ENCODE measurements at places on chromosomes 1 and 21. TPM values are rescaled to one million over a fixed set of nuclear protein-coding genes. Genes with fewer than 3 reads are reported as not detected.

DNA sequence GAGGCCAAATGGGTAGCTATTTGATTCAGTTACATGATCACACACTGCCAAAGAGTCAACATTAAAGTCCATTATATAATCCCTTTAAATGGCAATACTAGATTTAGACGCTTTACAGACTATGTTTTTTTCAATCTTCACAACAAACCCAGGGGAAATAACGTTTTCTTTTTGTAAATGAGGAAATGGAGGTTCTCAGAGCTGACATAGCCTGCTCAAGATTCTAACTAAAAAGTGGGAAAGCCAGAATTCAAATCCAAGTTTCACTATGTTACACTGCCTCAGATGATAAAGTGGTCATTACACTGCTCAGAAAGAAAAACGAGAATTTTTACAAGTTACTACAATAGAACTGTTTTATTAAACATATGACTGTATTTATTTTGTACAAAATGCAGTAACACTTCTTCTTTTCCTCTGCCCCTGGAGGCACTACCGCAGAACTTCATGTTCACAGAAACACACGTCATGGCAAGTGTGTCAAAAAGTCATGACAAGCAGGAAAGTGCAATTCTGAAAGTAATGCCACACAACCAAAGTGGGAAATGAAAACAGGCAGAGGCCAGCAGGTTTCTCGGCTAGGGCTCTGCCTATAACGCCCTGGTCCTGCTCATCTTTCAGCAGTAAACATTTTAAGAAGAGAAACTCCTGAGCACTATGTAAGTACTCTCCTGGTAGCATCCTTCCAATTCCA is 19.0 kb downstream of the THEMIS2 start:
- DNase-seq: peak; percentile 22

- no peak for DNase-seq
Measured at GRCh38 chr1:154784416-154784815, 85.7 kb downstream of the KCNN3 start.

DNA sequence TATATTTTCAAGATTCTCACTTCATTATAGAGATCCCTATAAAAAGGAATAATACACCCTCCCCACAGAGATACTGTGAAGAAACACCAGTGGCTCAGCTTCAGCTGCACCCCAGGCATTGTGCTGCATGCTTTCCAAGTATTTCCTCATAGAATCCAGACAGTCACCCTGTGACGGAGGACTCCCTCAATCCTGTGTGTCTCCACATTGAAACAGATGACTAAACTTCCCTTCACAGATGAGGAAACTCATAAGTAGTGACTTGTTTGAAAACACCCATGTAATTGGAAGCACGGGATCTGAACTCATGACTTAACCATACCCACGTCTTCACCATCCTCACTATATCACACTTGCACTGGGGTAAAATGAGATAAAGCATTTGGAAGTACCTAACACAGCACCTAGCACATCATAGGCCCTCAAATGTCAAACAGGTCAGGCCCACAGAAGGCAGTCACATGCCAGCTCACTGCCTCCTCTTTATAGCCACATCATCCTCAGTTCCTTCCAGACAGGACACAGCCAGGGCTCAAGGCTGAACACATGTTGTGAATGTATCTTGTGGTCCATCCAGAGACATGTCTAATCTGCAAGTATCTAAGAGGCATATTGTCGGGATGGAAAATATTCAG is 55.2 kb downstream of the GPR161 start:
- no peak for DNase-seq

The CELA2A gene
- not detected for total RNA-seq

The IFNLR1 gene
- 3.4 TPM for total RNA-seq

DNA sequence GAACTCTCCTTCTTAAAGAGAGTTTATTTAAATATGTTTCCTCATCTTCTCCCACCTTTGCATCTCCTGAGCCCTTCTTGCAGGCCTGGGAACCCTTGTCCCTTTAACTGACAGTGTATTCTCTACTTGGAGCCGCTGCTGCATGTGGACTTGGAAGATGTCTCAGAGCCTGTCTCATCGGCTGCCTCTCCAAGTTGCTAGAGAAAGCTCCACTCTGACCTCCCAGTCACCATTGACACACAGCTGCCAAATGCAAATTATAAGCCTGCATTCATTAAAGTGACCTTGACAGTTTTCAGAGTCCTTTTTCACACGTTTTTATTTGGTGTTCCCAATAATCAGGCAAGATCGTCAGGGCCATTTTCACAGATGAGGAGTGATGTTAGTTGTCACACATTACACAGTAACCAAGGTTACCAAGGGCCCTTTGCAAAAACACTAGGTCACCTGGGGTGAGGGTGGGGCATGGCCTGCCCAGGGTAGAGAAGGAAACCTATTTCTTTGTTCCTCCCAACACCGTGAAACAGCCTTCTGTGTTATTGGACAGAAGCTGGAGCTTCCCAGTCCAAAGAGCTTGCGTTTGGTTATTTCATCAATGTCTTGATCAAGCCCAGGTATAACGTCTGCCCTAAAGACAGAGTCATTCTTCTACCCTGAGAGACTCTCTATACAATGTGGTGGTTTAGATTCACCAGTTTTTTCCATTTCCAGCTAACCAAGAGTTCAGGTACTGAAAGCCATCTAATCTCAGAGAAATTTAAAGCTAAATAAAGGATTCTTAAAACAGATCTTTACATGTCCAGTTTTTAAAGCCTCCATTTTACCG is 164.1 kb downstream of the GALNT2 start:
- DNase-seq: no peak

The ANXA9 gene
- 0.10 TPM for total RNA-seq

DNA sequence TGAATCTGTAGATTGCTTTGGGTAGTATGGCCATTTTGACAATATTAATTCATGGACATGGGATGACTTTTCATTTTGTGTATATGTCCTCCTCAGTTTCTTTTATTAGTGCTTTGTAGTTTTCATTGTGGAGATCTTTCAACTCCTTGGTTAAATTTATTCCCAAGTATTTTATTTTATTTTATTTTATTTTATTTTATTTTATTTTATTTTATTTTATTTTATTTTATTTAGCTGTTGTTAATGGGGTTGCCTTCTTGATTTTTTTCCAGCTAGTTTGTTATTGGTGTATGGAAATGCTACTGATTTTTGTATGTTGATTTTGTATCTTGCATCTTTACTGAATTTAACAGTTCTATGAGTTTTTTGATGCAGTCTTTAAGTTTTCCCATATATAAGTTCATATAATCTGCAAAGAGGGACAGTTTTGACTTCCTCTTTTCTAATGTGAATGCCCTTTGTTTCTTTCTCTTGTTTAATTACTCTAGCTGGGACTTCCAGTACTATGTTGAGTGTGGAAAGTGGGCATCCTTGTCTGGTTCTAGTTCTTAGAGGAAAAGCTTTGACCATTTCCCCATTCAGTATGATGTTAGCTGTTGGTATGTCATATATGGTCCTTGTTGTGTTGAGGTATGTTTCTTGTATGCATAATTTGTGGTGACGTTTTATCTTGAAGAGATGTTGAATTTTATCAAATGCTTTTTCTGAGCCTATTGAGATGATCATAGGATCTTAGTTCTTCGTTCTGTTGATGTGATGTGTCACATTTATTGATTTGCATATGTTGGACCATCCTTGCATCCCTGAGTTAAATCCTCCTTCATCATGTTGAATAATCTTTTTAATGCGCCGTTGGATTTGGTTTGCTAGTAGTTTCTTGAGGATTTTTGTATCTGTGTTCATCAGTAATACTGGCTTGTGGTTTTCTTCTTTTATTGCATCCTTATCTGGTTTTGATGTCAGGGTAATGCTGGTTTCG is 14.3 kb downstream of the CEPT1 start:
- DNase-seq: no peak
